ENCODE measurements at places on chromosomes 5 and 9.

- no peaks in the 10 kb centered on the region for H3K4me1 ChIP-seq
- H3K27me3 ChIP-seq = no peaks in the 10 kb centered on the region
- no peak overlapping the region for H3K27ac ChIP-seq
- H3K36me3 ChIP-seq = no peaks in the 10 kb centered on the region
Observed at GRCh38 chr9:104361207-104361606, 142.9 kb upstream of the OR13F1 start.

GRCh38 chr9:98228392-98229089 lies 26.9 kb downstream of the TBC1D2 start:
- peaks cover 2% of the 10 kb centered on the region for H3K36me3 ChIP-seq
- H3K4me3 ChIP-seq = no peak overlapping the region
- H3K27me3 ChIP-seq = no peaks in the 10 kb centered on the region
- DNase-seq = no peak
- H3K27ac ChIP-seq = no peak overlapping the region

- H3K36me3 ChIP-seq = peaks cover 87% of the 10 kb centered on the region
- H3K27ac ChIP-seq = peak overlapping the region; percentile 78
- H3K4me1 ChIP-seq = peaks cover 39% of the 10 kb centered on the region
- no peak for DNase-seq
- H3K27me3 ChIP-seq = no peaks in the 10 kb centered on the region
Observed at GRCh38 chr9:129901993-129902739, 66.9 kb downstream of the USP20 start.

GRCh38 chr9:135552698-135553171 lies 6.8 kb downstream of the OBP2A start:
- DNase-seq = no peak
- H3K4me1 ChIP-seq = no peaks in the 10 kb centered on the region
- no peaks in the 10 kb centered on the region for H3K27me3 ChIP-seq
- H3K27ac ChIP-seq = no peak overlapping the region
- H3K4me3 ChIP-seq = no peak overlapping the region

- H3K27ac ChIP-seq = no peak overlapping the region
- peaks cover 4% of the 10 kb centered on the region for H3K4me1 ChIP-seq
- no peaks in the 10 kb centered on the region for H3K27me3 ChIP-seq
- peaks cover 3% of the 10 kb centered on the region for H3K36me3 ChIP-seq
- no peak overlapping the region for H3K4me3 ChIP-seq
Observed at GRCh38 chr9:136359774-136360718, 3.5 kb downstream of the DNLZ start.

- no peak for DNase-seq
- no peaks in the 10 kb centered on the region for H3K4me1 ChIP-seq
- H3K36me3 ChIP-seq = peaks cover 2% of the 10 kb centered on the region
- H3K4me3 ChIP-seq = no peak overlapping the region
- no peaks in the 10 kb centered on the region for H3K27me3 ChIP-seq
- H3K27ac ChIP-seq = no peak overlapping the region
Observed at GRCh38 chr5:179400020-179400419, 54.8 kb upstream of the ADAMTS2 start.

DNA sequence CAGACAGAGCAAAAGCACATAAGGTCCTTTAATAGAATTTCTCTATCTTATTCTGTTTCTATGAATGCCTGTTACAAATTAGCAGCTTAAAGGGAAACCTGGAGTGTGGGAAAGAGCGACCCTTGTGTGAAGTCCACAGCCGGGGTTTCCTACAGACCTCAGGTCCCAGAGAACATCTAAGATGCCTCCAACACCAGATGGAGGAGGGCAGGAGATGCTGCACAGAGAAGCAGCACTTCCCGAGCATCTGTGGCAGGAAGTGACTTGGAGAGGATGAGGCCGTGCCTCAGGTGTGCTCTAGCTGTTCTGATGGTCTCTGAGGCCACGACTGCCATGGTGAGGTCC lies 26.8 kb downstream of the IRF1 start:
- peaks cover 81% of the 10 kb centered on the region for H3K4me1 ChIP-seq
- H3K27me3 ChIP-seq = no peaks in the 10 kb centered on the region
- H3K36me3 ChIP-seq = peaks cover 28% of the 10 kb centered on the region
- H3K27ac ChIP-seq = peak overlapping the region; percentile 80
- DNase-seq = peak; percentile 68
- H3K4me3 ChIP-seq = peak overlapping the region; percentile 64

- H3K27me3 ChIP-seq = no peaks in the 10 kb centered on the region
- H3K4me1 ChIP-seq = peaks cover 11% of the 10 kb centered on the region
- H3K27ac ChIP-seq = peak overlapping the region; percentile 37
- peak overlapping the region; percentile 11 for H3K4me3 ChIP-seq
- DNase-seq = no peak
Observed at GRCh38 chr9:5301544-5301943, 3.0 kb downstream of the RLN2 start.

DNA sequence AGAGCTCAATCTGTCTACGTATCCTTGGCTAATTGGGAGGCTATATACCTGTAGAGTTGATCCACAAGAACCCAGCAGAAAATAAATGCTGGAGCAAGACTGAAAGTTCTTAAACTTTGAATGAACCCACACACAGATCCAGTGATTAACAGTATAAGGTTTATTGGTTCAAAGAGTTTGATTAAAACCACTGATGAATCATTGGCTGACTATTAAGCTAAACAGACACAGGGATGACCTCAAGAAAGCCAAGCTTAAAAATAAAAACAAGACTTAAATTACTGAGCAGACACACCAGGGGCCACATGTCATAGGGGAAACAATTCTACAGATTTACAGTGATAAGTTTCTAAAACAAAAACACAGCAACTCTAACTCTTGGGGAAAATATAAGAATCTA lies 163.6 kb downstream of the SPATA31D1 start:
- no peak overlapping the region for H3K27ac ChIP-seq
- H3K36me3 ChIP-seq = no peaks in the 10 kb centered on the region
- H3K4me1 ChIP-seq = no peaks in the 10 kb centered on the region
- H3K4me3 ChIP-seq = no peak overlapping the region
- H3K27me3 ChIP-seq = no peaks in the 10 kb centered on the region

DNA sequence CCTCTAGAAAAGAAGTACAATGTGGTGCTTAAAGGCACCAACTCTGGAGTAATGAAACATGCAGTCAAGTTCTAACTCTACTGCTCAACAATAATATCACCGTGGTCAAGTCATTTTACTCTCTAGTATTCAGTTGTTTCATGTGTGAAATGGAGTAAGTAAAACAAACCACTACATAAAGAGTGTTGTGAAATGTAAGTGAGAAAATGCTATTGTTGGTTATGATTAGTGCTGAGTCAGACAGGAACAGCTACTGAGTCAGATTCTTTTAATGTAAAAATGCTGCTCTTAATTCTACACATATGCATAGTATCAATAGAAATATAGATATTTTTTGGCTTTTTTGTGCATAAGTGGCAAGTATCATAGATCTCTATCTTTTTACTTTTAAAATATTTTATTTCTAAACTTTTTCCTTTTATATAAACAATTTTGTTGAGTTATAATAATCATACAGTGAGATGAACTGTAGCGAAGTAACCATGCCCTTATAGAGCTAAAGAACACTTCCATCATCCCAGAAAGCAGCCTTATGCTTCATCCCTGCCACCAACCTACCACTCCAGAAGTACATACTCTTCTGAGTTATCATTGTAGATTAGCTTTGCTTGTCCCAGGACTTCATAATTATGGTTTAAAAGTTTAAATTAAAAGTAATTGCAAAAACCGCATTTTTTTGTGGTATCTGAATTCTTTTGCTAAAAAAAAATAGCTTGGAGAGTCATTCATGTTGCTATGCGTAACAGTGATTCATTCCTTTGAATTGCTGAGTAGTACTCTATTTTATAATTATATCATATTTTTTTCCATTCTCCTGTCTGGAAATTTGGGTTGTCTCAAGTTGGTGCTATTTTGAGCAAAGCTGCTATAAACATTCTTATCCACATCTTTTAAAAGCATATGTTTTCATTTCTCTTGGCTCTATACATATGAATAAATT lies 548.2 kb upstream of the CLINT1 start:
- peaks cover 1% of the 10 kb centered on the region for H3K27me3 ChIP-seq
- no peak overlapping the region for H3K27ac ChIP-seq
- H3K4me3 ChIP-seq = no peak overlapping the region
- no peak for DNase-seq

DNA sequence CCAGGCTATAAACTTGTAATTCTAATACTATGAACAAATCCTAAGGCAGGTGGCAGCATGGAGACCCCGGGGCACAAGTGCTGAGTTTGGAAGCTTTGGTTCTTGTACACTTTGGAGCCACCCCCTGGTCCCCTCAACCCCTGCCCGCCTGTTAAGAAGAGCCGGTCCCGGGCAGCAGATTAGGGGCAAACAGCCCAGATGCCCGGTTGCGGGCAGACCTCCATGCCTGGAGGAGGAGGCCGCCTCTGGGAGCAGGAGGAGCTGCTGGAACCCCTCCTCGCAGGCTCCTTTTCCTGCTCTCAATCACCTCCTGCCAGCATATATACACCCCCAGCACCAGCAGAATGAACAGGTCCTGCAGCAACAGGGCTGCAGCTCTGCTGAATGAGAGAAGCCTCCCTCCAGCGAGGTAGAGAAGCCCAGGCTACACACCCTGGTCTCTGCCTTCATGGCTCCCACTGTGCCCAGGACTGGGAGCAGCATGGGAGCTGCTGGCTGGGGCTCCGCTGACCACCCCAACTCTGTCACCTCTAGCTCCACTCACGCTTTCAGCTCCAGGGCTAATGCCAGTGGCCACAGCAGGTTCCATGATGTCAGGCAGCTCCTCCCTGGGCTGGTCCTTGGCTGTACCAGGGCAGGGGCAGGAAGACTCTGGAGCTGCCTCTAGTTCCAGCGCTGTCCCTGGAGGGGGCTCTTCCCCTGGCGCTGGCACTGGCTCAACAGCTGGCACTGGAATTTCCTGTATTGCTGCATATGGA lies 1713.5 kb upstream of the ACO1 start:
- H3K27ac ChIP-seq = no peak overlapping the region
- no peak overlapping the region for H3K4me3 ChIP-seq
- no peaks in the 10 kb centered on the region for H3K4me1 ChIP-seq
- no peak for DNase-seq
- H3K27me3 ChIP-seq = no peaks in the 10 kb centered on the region

DNA sequence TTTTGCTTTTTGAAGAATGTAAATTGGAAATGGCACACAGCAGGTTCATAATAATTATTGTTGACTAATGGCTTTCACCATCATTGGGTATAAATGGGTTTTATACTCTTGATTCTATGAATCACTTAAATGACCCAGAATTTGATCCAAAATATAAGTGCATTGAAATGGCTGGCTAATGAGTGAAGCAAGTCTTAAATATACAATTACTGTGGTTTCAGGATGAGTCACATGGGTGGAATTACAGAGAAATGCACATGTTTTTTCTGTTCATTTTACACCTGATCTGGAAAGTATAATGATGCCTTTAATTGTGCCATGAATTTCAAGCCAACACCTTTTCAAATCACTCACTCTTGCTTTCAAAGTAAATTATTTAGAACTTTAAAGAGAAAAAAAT lies 380.8 kb upstream of the CD180 start:
- peaks cover 5% of the 10 kb centered on the region for H3K27me3 ChIP-seq
- no peak for DNase-seq
- no peak overlapping the region for H3K4me3 ChIP-seq
- no peaks in the 10 kb centered on the region for H3K4me1 ChIP-seq

- peak; percentile 87 for DNase-seq
- peaks cover 1% of the 10 kb centered on the region for H3K27me3 ChIP-seq
- H3K4me1 ChIP-seq = peaks cover 17% of the 10 kb centered on the region
- no peaks in the 10 kb centered on the region for H3K36me3 ChIP-seq
- no peak overlapping the region for H3K27ac ChIP-seq
- no peak overlapping the region for H3K4me3 ChIP-seq
Observed at GRCh38 chr9:5186416-5187169, 1.2 kb upstream of the INSL6 start.

- H3K36me3 ChIP-seq = peaks cover 23% of the 10 kb centered on the region
- peaks cover 24% of the 10 kb centered on the region for H3K4me1 ChIP-seq
- peak overlapping the region; percentile 89 for H3K4me3 ChIP-seq
- DNase-seq = no peak
Observed at GRCh38 chr5:97183930-97184213, 825 bp upstream of the RIOK2 start.

- H3K36me3 ChIP-seq = no peaks in the 10 kb centered on the region
- H3K4me3 ChIP-seq = no peak overlapping the region
- H3K27me3 ChIP-seq = peaks cover 16% of the 10 kb centered on the region
- H3K4me1 ChIP-seq = peaks cover 8% of the 10 kb centered on the region
- H3K27ac ChIP-seq = no peak overlapping the region
- no peak for DNase-seq
Observed at GRCh38 chr9:6187272-6187671, 28.3 kb upstream of the IL33 start.

- no peak for DNase-seq
- H3K4me3 ChIP-seq = no peak overlapping the region
- H3K27ac ChIP-seq = no peak overlapping the region
- no peaks in the 10 kb centered on the region for H3K4me1 ChIP-seq
- H3K36me3 ChIP-seq = no peaks in the 10 kb centered on the region
Observed at GRCh38 chr9:114246558-114246957, 76.3 kb upstream of the ORM1 start.

GRCh38 chr9:94692601-94693000 lies 33.9 kb upstream of the AOPEP start:
- H3K4me3 ChIP-seq = no peak overlapping the region
- no peak overlapping the region for H3K27ac ChIP-seq
- H3K4me1 ChIP-seq = no peaks in the 10 kb centered on the region
- no peak for DNase-seq
- H3K36me3 ChIP-seq = no peaks in the 10 kb centered on the region

- no peaks in the 10 kb centered on the region for H3K36me3 ChIP-seq
- H3K4me3 ChIP-seq = no peak overlapping the region
- DNase-seq = no peak
- H3K27ac ChIP-seq = no peak overlapping the region
- H3K4me1 ChIP-seq = no peaks in the 10 kb centered on the region
Observed at GRCh38 chr9:105027084-105027483, 99.1 kb upstream of the ABCA1 start.

DNA sequence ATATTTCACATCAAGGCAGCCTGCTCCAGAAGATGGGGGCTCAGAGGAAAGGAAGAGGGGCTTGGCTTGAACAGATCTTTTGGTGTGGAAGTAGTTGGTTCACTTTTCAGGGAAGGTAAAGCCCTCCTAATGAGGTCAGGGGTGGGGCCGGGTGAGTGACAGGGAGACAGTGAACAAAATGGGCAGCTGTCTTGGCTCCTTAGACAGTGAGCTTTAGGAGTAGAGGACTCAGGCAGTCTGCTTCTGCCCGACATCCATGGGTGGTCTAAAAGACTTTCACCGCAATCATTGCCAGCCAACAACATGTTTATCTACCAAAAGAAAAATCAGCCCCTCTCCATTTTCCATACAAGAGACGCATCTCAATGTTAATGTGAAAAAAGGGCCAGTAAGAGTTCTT lies 241.0 kb downstream of the EBF1 start:
- DNase-seq = no peak
- no peak overlapping the region for H3K4me3 ChIP-seq
- H3K27me3 ChIP-seq = peaks cover 13% of the 10 kb centered on the region
- H3K36me3 ChIP-seq = no peaks in the 10 kb centered on the region
- H3K27ac ChIP-seq = no peak overlapping the region
- peaks cover 12% of the 10 kb centered on the region for H3K4me1 ChIP-seq

DNA sequence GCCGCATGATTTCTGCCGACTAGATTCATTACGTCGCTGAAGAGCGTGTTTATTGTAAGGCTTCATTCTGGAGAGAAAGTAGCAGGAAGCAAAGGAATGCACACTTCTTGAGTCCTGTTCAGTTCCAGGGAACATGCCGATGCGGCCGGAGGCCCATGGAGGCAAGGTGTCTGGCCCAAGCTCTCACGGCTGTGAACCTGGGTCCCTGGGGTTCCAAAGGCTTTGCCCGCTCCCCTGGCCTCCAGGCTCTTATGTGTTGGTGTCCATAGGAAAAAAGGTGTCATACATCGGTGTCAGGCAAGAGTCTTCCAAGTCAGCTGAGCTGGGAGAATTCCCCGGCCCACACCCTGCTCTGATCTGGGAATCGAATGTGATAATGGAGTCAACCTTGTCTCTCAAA lies 64.7 kb downstream of the WWC1 start:
- no peak for DNase-seq
- no peaks in the 10 kb centered on the region for H3K4me1 ChIP-seq
- no peak overlapping the region for H3K27ac ChIP-seq
